ENCODE measurements at places on chromosomes 12 and 14.

- no peak for DNase-seq
Measured at GRCh38 chr12:68310370-68310769, 21.8 kb downstream of the MDM1 start.

GRCh38 chr12:48980953-48981756, 3.0 kb downstream of the WNT1 start:
- peak; percentile 33 for DNase-seq

DNA sequence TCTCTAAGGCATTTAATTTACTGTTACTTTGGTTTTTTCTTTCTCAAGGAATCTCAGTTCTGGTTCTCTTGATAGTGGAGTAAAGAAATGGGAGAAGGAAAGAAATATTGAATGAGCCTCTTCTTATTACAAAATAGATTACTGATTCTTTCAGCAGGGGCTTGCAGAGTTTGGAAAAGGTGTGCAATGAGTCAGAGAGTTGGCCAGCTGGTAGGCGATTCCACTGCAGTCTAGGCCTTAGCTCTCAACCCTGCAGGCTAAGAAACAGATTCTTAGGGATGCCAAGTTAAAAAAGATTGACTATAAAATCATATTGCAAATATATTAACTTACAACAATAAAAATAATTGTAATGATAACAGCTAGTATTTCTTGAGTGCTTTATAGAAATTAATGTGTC, 25.8 kb downstream of the NR1H4 start:
- DNase-seq = no peak

GRCh38 chr14:72883961-72884360, 9.9 kb downstream of the DPF3 start:
- peak; percentile 28 for DNase-seq

- DNase-seq = no peak
Measured at GRCh38 chr12:71947645-71948105, 9.0 kb downstream of the TPH2 start.

DNA sequence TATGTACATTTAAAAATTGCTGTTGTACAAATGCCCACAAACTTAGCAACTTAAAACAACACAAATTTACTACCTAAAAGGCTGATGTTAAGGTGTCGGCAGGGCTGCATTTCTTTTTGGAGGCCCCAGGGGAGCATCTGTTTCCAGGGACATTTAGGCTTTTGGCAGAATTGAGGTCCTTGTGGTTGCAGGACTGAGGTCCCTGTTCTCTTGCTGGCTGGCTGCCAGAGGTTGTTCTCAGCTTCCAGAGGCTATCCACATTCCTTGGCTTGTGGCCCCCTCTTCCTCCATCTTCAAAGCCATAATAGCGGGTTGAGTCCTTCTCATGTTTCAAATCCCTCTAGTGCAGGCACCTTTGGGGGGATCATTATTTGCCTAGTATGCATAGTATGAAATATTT, 22.4 kb upstream of the KRT83 start:
- no peak for DNase-seq

DNA sequence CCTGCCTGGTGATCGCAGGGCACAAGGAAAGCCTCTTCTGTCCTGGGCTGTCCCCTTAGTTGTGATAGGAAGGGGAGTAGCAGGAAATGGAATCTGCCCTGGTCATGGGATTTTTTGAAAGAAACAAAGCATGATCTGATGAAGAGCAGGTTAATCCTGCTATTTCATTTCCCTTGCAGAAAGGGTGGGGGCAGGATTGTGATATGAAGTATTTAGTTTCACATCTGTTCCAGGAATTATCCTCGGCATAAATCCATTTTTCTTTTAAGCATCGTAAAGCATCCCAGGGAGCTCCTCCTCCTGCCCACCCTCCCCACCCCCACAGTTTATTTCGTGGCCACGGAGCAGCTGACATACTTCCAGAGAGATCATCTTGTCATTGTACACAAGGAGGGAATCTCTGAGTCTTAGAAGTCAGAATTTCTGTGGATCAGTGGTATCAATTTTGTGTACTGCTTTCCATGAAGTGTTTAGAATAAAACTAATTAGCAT, 53.1 kb downstream of the TGFB3 start:
- no peak for DNase-seq

GRCh38 chr12:127052511-127053232, 1214.3 kb upstream of the TMEM132C start:
- DNase-seq = no peak

DNA sequence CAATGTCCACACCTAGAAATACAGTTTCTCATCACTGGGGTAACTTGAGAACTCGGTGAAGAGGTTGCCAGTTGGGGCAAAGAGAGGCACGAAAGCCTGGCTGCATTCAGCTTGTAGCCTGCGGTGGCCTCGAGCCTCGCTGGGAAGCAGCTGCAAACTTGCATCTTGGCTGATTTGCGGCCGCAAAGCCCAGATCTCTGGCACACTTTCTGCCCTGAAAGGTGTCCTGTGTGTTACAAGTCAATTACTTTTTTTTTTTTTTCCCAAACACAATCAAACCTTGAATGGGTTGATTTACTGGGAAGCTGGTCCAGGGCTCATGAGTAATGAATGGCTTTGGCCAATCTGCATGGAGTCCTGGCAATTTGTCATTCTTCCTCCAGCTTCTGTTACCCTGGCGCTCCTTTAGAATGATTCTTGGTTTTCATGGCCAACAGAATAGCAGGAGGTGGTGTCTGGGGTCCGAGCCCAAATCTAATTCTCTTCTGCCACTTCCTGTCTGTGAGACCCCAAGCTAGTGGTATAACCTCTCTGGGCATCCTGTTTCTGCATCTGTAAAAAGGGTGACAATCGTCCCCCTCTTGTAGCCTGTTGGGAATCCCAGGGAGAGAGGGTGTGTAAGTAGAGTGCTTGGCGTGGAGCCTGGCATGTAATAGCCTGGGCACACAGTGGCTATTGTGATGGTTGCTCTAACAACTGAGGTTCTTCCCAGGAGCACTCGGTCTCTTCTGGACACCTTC, 6.7 kb downstream of the BCL7A start:
- DNase-seq = no peak

DNA sequence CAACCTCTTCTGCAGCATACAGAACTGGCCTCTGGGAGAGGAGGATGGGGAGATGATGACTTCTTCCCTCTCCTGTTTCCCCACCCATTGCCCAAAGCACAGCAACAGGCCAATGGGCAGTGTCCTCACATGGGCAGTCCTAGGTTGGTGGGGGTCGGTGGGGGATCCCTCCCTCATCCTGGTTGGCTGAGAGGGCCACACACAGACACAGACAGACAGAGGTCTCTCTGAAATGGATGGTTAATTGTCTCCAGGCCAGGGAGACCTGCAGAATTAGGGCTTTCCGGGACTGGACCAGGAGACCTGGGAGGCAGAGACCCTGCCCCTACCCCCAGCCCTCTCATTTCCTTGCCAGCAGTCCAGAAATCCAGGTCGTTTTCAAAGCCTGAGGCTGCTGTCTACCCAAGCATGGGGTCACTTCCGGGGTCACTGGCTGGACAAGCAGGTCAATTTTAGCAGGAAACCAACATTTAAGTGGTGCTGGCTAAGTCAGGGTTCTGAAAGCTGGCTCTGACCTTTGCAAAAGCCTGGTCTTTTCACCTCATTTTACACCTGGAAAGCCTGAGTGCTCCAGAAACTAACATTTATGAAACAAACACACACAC, 48.6 kb upstream of the TBX3 start:
- no peak for DNase-seq

GRCh38 chr12:45205165-45205825, 10.6 kb upstream of the ANO6 start:
- no peak for DNase-seq

- peak; percentile 60 for DNase-seq
Measured at GRCh38 chr14:75523771-75524171, 1.5 kb downstream of the BATF start.

DNA sequence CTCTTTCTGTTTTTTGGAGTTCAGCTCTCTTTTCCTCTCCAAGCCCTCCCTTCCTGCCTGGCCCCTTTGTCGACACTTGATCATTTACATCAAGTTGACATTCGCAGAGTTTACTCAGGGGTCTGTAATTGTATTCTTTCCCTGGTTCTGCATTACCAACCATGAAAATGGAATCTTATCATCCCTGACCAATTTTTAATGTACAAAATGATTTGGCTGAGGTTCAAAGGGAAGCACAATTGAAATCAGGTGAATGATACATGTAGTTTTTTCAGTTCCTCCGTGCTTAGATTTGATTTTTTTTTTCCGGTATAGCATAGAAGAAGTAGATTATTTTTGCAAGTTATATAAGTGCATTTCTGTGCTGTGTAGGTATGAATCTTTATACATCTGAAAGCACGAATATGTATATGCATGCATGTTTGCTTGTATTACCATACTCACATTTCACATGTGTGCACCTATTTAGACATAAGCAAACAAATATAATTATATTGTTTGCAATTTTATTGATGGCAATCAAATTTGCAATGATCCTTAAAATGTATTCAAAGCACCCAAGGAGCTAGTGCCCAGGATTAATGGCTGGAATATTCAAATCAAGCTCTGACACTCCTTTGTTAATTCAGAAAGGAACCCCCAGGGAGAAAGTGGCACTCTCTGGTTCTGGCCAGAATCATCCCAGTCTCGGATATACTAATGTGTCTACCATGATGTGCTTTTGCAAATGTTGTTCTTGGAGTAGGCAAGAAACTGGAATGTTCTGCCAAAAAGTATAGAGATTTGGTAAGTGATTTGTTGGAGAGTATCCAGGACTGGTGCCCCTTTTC, 189.3 kb downstream of the VRK1 start:
- no peak for DNase-seq

- DNase-seq = no peak
Measured at GRCh38 chr12:93704122-93704521, 26.9 kb downstream of the CRADD start.

- DNase-seq = peak; percentile 77
Measured at GRCh38 chr12:49098035-49098451, 3.4 kb upstream of the DHH start.

- DNase-seq = no peak
Measured at GRCh38 chr14:67491285-67491684, 2.8 kb upstream of the TMEM229B start.

GRCh38 chr14:99729991-99730875, 46.1 kb downstream of the CYP46A1 start:
- DNase-seq = peak; percentile 86

DNA sequence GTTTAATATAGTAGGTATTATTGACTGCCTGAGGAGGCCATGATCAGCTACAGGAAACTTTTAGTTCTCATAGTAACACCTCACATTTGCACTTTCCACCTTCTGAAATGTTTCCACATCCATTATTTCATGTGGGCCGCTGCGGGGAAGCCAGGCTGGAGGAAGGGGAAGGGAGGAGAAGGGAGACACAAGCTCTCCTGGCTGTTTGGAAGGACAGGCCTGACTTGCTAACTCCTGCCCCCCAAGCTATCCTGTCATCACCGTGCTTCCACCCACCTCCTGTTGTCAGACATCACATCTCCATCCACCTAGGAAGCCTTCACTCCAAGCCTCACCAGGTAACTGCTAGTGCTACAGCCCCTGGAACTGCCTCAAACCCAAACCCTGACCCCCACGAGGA, 9.5 kb downstream of the DPF3 start:
- DNase-seq = no peak

GRCh38 chr12:57018906-57019305, 2.6 kb upstream of the TAC3 start:
- DNase-seq = no peak

DNA sequence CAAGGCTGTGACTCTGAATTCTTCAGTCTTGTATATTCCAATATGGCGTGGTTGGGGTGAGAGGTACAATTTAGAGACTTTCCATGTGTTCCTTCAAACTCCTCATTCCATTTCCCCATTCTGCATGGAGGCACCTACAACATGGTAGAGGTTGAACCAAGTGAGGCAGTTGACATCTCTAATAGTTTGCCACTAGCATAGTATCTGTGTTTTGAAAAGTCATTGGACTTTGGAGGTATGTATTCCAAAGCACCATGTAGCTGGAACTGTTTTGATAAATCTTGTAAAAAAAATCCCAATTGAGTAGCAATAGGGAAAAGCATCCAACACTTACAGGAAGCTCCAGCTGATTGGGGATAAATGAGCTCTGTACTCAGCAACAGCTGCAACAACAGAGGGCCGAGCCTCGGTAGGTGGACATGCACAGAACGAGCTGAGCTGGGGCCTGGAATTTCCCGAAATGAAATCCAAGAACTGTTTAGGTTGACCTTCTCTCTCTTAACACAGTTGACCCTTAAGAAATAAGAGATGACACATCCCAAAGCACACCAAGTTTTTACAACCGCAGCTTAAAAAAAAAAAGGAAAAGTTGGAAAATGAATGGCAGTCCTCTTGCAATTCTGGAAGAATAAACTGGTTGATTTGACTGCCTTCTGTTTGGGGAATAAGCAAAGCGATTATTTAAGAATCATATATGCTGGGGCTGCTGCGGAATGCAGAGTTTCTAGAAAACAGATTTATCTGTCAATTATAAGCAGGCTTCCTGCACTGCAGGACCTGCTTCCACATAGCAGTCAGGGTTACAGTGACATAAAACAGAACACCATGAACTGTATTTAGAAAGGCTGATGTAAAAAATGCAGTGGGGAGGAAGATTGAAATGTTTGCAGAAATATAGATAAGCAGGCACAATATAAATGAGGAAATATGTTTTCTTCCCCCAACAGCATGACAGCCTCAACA, 194.6 kb upstream of the KRR1 start:
- DNase-seq = no peak

DNA sequence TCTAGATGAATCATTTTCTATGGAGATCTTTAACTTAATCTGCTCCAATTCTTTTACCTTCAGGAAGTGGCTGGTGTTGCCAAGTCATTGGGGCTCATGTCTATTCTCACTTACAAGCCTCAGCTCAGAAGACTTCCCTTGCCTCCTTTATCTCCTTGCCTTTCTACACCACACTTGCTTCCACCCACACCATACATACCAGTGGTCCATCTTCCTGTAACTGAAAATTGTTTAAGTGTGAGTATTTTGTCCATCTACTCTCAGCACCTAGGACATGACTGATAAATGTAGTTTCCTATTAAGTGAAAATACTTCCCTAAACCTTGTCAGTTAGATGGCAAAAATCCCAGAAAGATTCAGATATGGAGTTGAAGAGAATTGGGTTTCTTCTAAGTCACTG, 199.7 kb upstream of the CPNE8 start:
- no peak for DNase-seq

GRCh38 chr12:112908548-112908947, 1.8 kb downstream of the OAS1 start:
- DNase-seq = peak; percentile 26
